Immature natural killer cell (primary cell): ENCODE measurements at places on chromosomes 1 and 21. TPM values are rescaled to one million over a fixed set of nuclear protein-coding genes. Genes with fewer than 3 reads are reported as not detected.
A peak's percentile ranks its signal among the peaks of the same experiment; 100 is the strongest.

- H3K4me3 ChIP-seq: no peak overlapping the region
- H3K27ac ChIP-seq: no peak overlapping the region
- H3K36me3 ChIP-seq: peaks cover 4% of the 10 kb centered on the region
- DNase-seq: no peak
- H3K4me1 ChIP-seq: no peaks in the 10 kb centered on the region
- H3K27me3 ChIP-seq: no peaks in the 10 kb centered on the region
These were observed 263.1 kb upstream of the TMPRSS15 start for GRCh38 chr21:18666725-18667124.

- H3K27me3 ChIP-seq: peaks cover 4% of the 10 kb centered on the region
- peaks cover 44% of the 10 kb centered on the region for H3K4me1 ChIP-seq
- no peak overlapping the region for H3K4me3 ChIP-seq
- H3K27ac ChIP-seq: no peak overlapping the region
- no peak for DNase-seq
- H3K36me3 ChIP-seq: peaks cover 12% of the 10 kb centered on the region
These were observed 1.3 kb downstream of the KRTAP12-4 start for GRCh38 chr21:44653123-44653522.

- H3K27ac ChIP-seq: no peak overlapping the region
- DNase-seq: no peak
- peaks cover 6% of the 10 kb centered on the region for H3K27me3 ChIP-seq
- no peaks in the 10 kb centered on the region for H3K36me3 ChIP-seq
- H3K4me1 ChIP-seq: peaks cover 5% of the 10 kb centered on the region
- H3K4me3 ChIP-seq: no peak overlapping the region
These were observed 1.8 kb downstream of the OBSCN start for GRCh38 chr1:228209657-228210056.

- no peaks in the 10 kb centered on the region for H3K27me3 ChIP-seq
- no peak for DNase-seq
- peaks cover 13% of the 10 kb centered on the region for H3K36me3 ChIP-seq
These were observed 35.7 kb upstream of the MAGOH start for GRCh38 chr1:53274026-53274425.

DNA sequence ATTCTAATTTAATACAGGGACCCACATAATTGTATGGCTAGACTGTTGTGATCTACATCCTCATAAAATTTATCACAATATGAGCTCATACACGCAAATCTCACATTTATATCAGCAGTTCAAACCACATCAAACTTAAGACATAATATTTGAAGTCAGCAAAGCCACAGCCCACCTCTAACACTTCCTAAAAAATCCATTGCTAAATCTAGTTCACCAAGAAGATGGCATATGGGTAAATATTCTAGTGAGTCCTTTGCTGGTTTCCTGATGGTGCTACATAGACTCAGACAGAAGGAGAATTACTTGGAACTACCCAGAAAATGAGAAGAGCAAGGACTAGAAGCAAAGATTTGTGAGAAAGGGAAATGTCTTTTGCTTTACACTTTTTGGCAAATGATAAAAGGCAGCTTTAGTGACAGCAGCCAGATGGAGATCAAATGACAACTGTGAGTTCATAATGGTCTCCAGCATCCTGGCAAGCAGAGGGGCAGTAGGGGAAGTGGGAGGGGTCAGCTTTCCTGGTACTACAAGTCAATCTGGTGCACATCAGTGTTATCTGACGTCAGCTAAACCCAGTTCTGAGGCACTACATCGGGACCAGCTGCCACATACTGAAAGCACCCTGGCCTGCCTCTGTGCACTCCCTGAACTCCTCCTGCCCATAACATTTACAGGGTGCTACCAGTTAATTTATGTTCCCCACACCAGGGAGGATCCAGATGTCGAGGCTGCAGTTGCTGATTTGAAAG, 10.6 kb upstream of the GADD45A start:
- no peaks in the 10 kb centered on the region for H3K4me1 ChIP-seq
- H3K4me3 ChIP-seq: no peak overlapping the region
- no peak for DNase-seq
- H3K27me3 ChIP-seq: peaks cover 2% of the 10 kb centered on the region
- H3K27ac ChIP-seq: no peak overlapping the region
- H3K36me3 ChIP-seq: no peaks in the 10 kb centered on the region

- H3K27me3 ChIP-seq: no peaks in the 10 kb centered on the region
- no peak overlapping the region for H3K4me3 ChIP-seq
- peaks cover 39% of the 10 kb centered on the region for H3K36me3 ChIP-seq
- H3K4me1 ChIP-seq: peaks cover 5% of the 10 kb centered on the region
These were observed 15.3 kb upstream of the SYT2 start for GRCh38 chr1:202725526-202725925.

DNA sequence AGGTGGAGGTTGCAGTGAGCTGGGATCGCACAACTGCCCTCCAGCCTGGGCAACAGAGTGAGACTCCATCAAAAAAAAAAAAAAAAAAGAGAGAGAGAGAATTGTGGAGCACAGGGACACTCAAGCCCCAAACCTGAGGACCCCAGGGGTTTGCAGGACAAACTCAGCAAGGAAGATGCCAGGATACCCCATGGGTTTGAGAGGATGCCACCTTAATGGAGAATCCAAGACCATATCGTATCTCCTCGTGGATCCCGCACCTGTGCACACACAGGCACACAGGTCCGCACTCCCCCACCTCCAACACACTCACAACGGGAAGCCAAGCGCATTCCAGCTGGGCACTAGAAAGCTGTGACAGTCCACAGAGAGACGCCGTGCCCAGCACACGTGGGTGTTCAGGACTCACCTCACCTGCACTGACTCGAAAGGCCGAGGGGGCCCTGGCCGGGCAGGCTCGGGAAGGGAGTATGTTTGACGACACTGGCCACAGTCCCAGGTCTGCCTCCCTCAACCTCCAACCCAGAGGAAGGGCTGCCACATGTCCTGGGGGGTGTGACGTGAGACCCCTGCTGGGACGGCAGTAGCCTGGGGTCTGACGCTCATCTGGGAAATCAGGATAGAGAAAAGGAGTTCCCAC, 11.1 kb downstream of the CHD5 start:
- no peaks in the 10 kb centered on the region for H3K36me3 ChIP-seq
- H3K27me3 ChIP-seq: no peaks in the 10 kb centered on the region
- no peak for DNase-seq
- no peaks in the 10 kb centered on the region for H3K4me1 ChIP-seq

GRCh38 chr1:226111098-226111882, 48.8 kb downstream of the H3-3A start:
- H3K4me1 ChIP-seq: peaks cover 29% of the 10 kb centered on the region
- peak overlapping the region; percentile 86 for H3K27ac ChIP-seq
- no peaks in the 10 kb centered on the region for H3K36me3 ChIP-seq
- H3K4me3 ChIP-seq: peak overlapping the region; percentile 81
- peaks cover 9% of the 10 kb centered on the region for H3K27me3 ChIP-seq

GRCh38 chr1:234143681-234144080, 229.6 kb upstream of the COA6 start:
- no peaks in the 10 kb centered on the region for H3K4me1 ChIP-seq
- peaks cover 12% of the 10 kb centered on the region for H3K27me3 ChIP-seq
- no peaks in the 10 kb centered on the region for H3K36me3 ChIP-seq
- DNase-seq: no peak
- no peak overlapping the region for H3K27ac ChIP-seq
- H3K4me3 ChIP-seq: no peak overlapping the region

- no peaks in the 10 kb centered on the region for H3K4me1 ChIP-seq
- no peak overlapping the region for H3K27ac ChIP-seq
- H3K4me3 ChIP-seq: no peak overlapping the region
- H3K27me3 ChIP-seq: peaks cover 3% of the 10 kb centered on the region
- DNase-seq: no peak
These were observed 380.0 kb downstream of the DSCAM start for GRCh38 chr21:40466893-40467483.

DNA sequence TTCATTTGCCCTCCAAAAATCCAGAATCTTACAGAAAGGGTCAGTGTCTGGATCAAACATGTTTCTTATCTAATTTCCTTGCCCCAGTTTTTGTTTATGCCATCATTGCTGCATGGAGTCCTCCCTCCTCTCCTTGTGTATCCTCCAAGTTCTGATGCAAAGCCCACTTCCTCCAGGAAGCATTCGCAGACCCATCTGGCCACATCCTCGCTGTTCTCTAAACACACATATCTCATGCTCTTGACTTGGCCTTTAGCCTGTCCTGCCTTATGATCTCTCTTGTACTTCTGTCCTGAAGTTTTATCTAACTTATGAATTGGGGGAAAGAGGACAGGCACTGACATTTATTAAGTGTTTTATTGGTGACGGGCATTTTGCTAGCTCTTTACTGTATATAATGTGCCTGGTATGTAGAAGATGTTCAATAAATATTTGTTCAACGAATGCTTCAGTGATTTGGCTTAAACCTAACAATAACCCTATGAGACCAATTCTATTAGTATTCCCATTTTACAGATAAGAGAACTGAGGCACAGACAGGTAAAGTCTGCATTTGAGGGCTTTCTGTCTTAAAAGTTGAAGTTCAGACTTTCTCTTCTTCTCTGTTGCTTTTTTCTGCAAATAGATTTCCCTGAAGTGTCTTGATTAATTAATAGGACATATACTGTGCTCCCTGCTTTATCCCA, 19.2 kb upstream of the ID3 start:
- H3K27ac ChIP-seq: no peak overlapping the region
- H3K4me3 ChIP-seq: no peak overlapping the region
- no peaks in the 10 kb centered on the region for H3K4me1 ChIP-seq
- H3K27me3 ChIP-seq: peaks cover 2% of the 10 kb centered on the region

DNA sequence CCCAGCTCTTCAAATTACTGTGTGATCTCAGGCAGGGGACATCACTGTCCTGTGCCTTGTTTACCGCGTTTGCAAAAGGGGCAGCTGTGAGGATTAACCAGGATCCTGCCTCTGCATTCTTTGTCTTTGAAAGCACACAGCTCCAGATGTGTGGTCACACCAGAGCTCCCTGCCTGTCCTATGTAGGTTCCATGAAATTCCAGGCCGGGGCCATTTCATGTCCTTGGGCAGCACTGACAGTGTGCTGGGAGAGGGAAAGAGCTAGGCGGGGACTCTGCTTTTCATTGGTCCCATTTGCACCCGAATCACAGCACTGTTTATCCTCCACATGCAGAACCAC, 42.2 kb upstream of the SELENON start:
- H3K36me3 ChIP-seq: no peaks in the 10 kb centered on the region
- DNase-seq: no peak
- H3K27ac ChIP-seq: no peak overlapping the region
- H3K4me3 ChIP-seq: no peak overlapping the region
- H3K4me1 ChIP-seq: peaks cover 4% of the 10 kb centered on the region

- no peak overlapping the region for H3K27ac ChIP-seq
- no peaks in the 10 kb centered on the region for H3K4me1 ChIP-seq
- H3K4me3 ChIP-seq: no peak overlapping the region
- peaks cover 1% of the 10 kb centered on the region for H3K27me3 ChIP-seq
- H3K36me3 ChIP-seq: no peaks in the 10 kb centered on the region
These were observed 41.3 kb downstream of the ADAMTS5 start for GRCh38 chr21:26925636-26926035.

- peak overlapping the region; percentile 97 for H3K27ac ChIP-seq
- peaks cover 2% of the 10 kb centered on the region for H3K36me3 ChIP-seq
- H3K4me1 ChIP-seq: peaks cover 23% of the 10 kb centered on the region
- DNase-seq: no peak
- peaks cover 11% of the 10 kb centered on the region for H3K27me3 ChIP-seq
These were observed 26.6 kb downstream of the MSTO1 start for GRCh38 chr1:155636397-155637153.

DNA sequence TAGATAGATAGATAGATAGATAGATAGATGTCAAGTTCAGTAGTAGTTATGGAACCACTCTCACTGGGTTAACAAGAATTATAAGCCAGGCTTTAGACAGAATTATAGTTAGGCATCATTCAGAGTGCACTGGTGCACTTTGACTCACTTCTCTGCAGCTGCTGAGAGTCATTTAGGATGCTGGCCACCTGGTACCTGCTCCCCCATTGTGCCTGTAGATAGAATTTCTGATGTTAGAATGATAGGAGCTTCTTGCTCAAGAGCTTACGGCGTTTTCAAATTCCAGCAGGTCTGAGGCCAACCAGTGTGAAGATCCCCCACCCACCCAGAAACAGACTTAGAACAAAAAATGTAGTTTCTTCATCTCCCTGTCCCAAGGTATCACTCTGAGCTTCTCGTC, 107.8 kb upstream of the HMCN1 start:
- no peaks in the 10 kb centered on the region for H3K27me3 ChIP-seq
- H3K36me3 ChIP-seq: peaks cover 8% of the 10 kb centered on the region
- no peaks in the 10 kb centered on the region for H3K4me1 ChIP-seq
- DNase-seq: no peak

Gene RIPPLY3
- not detected for polyA plus RNA-seq

Gene OXCT2
- polyA plus RNA-seq: not detected

Gene PLPPR5
- not detected for polyA plus RNA-seq

Gene PDZK1
- 2.5 TPM for polyA plus RNA-seq

Gene CRB1
- not detected for polyA plus RNA-seq

Gene OR2M3
- not detected for polyA plus RNA-seq

Gene MTARC1
- polyA plus RNA-seq: not detected
